A673 (cell line): ENCODE measurements at places on chromosomes 11 and 22. TPM values are rescaled to one million over a fixed set of nuclear protein-coding genes. Genes with fewer than 3 reads are reported as not detected.

GRCh38 chr22:21726650-21727049, 8.9 kb downstream of the YPEL1 start:
- no peaks in the 10 kb centered on the region for H3K36me3 ChIP-seq
- no peak overlapping the region for H3K4me3 ChIP-seq
- no peak overlapping the region for H3K27ac ChIP-seq
- DNase-seq: peak; percentile 53
- no peaks in the 10 kb centered on the region for H3K4me1 ChIP-seq

The KCNC1 gene
- 0.09 and 0.13 TPM in 2 replicates for total RNA-seq

- DNase-seq: no peak
- H3K4me3 ChIP-seq: no peak overlapping the region
- H3K27ac ChIP-seq: no peak overlapping the region
- H3K36me3 ChIP-seq: no peaks in the 10 kb centered on the region
Observed at GRCh38 chr11:130490682-130491449, 42.4 kb downstream of the ADAMTS15 start.

The OR52N4 gene
- total RNA-seq: not detected in 2 replicates

The HMOX1 gene
- total RNA-seq: 2.5 and 2.8 TPM in 2 replicates

The ZNF280A gene
- not detected in 2 replicates for total RNA-seq

DNA sequence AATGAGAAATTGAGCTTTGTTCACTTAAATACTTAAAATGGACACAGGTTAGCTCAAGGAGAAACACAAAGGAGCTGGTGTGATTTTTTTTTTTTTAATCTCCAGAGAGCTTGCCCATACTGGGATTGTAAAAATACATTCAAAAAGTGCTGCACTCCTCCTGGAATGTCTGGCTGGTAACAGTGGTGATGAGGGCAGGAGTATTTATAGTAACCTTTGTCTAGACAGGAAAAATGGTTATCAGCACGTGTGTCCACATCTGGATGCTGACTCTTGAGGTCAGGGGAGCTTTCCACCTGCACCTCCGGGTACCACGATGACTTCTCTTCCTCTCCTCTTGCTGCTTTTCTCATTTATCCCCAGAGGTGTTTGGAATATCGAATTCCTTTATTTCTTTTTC, 30.1 kb downstream of the EXT2 start:
- no peak overlapping the region for H3K27ac ChIP-seq
- peaks cover 53% of the 10 kb centered on the region for H3K36me3 ChIP-seq
- no peak for DNase-seq

DNA sequence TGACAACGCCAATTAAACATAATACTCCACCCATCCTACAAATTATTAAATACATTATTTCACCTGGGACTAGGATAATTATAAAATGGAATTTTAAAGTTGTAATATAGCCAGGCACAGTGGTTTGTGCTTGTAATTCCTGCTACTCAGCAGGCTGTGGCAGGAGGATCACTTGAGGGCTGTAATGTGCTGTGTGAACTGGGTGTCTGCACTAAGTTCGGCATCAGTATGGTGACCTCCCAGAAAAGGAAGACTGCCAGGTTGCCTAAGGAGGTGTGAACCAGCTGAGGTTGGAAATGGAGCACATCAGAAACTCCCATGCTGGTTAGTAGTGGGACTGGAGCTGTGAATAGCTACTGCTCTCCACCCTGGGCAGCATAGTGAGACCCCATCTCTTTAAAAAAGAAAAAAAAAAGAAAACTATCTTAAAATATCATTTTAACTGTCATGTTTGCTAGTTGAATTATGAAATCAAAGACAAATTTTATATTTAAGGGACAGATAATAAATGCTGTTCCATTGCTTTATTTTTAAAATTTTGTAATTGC, 28.0 kb downstream of the PPP6R2 start:
- H3K27ac ChIP-seq: no peak overlapping the region
- H3K4me3 ChIP-seq: no peak overlapping the region
- H3K36me3 ChIP-seq: peaks cover 34% of the 10 kb centered on the region
- no peaks in the 10 kb centered on the region for H3K27me3 ChIP-seq
- H3K4me1 ChIP-seq: no peaks in the 10 kb centered on the region

DNA sequence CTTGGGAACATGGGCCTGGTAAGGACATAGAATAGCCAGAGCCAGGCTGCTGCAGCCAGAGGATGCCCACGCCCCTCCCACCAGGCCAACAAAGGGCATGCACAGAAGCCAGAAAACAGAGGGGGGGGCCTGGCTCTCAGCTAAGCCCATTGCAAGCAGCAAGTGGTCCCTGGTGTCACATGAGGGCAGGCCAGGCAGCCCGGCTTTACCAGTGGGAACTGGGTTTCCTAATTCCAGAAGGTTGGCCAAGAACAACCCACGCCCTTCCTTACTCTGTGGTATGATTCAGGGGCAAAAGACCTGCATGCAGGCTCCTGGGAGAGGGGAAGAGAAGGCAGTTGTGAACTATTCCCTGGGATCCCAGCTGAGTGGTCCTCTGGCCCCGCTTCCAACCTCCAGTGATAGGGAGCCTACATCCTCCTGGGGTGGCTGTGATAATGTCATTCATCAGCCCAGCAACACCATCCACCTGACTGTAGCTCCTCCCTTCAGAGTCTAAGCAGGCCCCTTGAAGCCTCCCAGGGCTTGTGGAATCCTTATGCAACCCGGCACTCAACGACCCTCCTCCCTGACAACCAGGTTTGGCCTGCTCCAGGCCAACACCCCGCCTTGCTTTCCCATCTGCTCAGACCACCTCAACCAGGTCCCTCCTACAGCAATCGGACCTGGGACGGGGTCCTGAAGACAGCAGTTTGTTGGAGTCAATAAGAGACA, 62.1 kb upstream of the LMO1 start:
- H3K27ac ChIP-seq: no peak overlapping the region
- H3K4me1 ChIP-seq: peaks cover 26% of the 10 kb centered on the region
- DNase-seq: no peak

DNA sequence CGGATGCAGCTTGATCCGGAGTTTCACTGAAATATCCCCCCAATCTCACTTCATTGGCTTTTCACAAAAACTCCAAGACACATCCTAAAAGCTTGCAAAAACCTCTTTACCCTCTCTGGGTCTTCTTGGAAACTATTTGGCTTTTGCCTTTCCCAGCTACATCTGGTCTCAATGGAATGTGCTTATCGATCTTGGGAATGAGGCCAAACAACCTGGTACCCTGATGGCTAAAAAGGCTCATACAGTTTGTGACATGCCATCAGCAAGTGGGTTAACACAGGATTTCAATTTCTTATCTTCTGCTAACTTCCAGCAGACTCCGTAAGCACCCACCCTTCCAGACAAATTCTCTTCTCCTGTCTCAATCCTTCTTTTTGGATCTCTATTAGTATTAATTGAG, 45.9 kb upstream of the TEAD1 start:
- H3K27ac ChIP-seq: no peak overlapping the region
- DNase-seq: no peak
- H3K27me3 ChIP-seq: no peaks in the 10 kb centered on the region

- H3K4me1 ChIP-seq: no peaks in the 10 kb centered on the region
- no peak overlapping the region for H3K4me3 ChIP-seq
- H3K36me3 ChIP-seq: no peaks in the 10 kb centered on the region
- H3K27ac ChIP-seq: no peak overlapping the region
- no peak for DNase-seq
Observed at GRCh38 chr22:36042240-36042639, 13.6 kb upstream of the RBFOX2 start.

DNA sequence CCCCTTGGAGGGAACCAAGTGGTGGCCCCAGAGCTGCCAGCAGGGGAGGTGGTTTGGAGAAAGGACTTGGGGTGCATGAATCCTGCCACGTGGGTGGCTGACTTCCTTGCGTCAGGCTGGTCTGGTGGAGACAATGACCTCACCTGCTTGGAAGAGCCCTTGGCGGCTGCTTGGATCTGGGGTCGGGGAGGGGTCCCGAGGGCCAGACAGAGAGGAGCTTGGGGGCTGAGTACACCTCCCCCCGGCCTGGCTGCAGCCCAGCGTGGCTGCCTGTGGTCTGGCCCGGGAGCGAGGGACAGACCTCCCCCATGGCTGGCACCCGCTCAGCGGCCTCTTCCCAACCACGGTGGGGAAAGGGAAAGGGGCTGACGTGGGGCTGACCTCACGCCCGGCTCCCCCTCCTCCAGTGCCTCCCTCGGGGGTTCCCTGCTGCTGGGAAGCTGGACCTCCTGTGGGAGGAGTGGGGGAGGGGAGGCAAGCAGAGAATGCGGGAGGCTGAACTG, 13.8 kb downstream of the LIF start:
- H3K4me3 ChIP-seq: no peak overlapping the region
- H3K4me1 ChIP-seq: no peaks in the 10 kb centered on the region
- DNase-seq: no peak
- H3K27me3 ChIP-seq: no peaks in the 10 kb centered on the region
- no peaks in the 10 kb centered on the region for H3K36me3 ChIP-seq
- no peak overlapping the region for H3K27ac ChIP-seq

The WEE1 gene
- total RNA-seq: 51.4 and 54.9 TPM in 2 replicates

The FADD gene
- total RNA-seq: 53.7 and 62.7 TPM in 2 replicates

The SCO2 gene
- 0.44 and 5.4 TPM in 2 replicates for total RNA-seq

The ADM gene
- total RNA-seq: 2.3 and 3.8 TPM in 2 replicates

The SLC22A12 gene
- not detected in 2 replicates for total RNA-seq

DNA sequence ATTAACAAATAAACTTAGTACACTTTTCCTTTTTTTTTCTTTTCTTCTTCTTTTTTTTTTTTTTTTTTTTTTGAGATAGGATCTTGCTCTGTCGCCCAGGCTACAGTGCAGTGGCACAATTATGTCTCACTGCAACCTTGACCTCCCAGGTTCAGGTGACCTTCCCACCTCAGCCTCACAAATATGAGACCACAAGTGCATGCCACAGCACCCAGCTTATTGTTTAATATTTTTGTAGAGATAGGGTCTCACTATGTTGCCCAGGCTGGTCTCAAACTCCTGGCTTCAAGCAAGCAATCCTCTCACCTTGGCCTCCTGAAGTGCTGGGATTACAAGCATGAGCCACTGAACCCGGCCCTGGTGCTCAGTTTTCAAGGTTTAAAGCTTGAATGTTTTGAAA, 88.9 kb downstream of the ELP4 start:
- H3K36me3 ChIP-seq: no peaks in the 10 kb centered on the region
- no peak overlapping the region for H3K27ac ChIP-seq
- H3K4me1 ChIP-seq: no peaks in the 10 kb centered on the region
- DNase-seq: no peak
- H3K4me3 ChIP-seq: no peak overlapping the region

DNA sequence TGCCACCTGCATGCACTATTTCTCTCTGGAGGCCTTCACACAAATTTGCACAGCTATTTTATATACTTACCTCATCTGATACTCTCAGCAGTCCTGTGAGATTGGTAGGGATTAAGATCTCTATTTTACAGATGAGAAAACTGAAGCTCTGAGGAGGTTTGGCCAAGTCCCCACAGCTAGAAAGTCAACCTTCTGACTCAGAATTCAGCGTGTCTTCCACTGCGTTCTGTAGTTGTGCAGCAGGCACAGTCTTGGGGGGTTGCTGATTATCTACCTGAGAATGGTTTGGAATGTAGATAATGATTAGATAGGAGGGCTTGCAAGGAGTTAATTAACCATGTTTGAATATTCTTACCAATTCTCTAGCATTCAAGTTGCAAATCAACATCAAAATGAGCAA, 2.5 kb upstream of the SORL1 start:
- DNase-seq: no peak
- no peak overlapping the region for H3K4me3 ChIP-seq
- H3K4me1 ChIP-seq: no peaks in the 10 kb centered on the region
- no peaks in the 10 kb centered on the region for H3K36me3 ChIP-seq
- peaks cover 37% of the 10 kb centered on the region for H3K27me3 ChIP-seq

DNA sequence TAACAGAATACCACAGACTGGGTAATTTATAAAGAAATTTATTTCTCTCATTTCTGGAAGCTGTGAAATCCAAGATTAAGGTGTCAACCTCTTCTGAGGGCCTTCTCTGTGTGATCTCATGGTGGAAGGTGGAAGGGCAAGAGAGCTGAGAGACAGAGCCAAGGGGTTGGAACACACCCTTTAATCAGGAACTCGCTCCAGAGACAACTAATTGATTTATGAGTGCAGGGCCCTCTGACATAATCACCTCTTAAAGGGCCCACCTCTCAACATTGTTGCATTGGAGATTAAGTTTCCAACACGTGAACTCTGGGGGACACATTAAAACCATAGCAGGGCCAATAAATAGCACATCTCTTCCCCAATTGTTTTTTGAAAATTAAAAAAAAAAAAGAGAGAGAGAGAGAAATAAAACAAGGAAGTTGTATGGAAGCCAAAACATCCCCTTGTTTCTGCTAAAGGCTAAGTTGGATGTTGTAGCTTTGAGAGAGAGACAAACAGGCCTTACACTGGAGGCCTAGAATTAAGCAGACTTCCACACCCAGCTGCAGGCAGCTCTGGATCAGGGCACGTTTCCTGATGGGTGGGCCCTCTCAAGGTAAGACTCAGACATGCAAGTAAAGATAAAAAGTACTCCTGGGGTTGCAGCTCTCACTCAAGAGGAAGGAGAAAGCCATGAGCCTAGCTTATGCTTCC, 64.1 kb upstream of the BIRC3 start:
- no peak overlapping the region for H3K27ac ChIP-seq
- H3K4me3 ChIP-seq: no peak overlapping the region
- peaks cover 10% of the 10 kb centered on the region for H3K4me1 ChIP-seq
- H3K27me3 ChIP-seq: no peaks in the 10 kb centered on the region
- no peak for DNase-seq

GRCh38 chr22:30198152-30198825, 48.3 kb downstream of the LIF start:
- peaks cover 23% of the 10 kb centered on the region for H3K4me1 ChIP-seq
- H3K36me3 ChIP-seq: no peaks in the 10 kb centered on the region
- no peaks in the 10 kb centered on the region for H3K27me3 ChIP-seq
- DNase-seq: no peak
- H3K4me3 ChIP-seq: no peak overlapping the region

DNA sequence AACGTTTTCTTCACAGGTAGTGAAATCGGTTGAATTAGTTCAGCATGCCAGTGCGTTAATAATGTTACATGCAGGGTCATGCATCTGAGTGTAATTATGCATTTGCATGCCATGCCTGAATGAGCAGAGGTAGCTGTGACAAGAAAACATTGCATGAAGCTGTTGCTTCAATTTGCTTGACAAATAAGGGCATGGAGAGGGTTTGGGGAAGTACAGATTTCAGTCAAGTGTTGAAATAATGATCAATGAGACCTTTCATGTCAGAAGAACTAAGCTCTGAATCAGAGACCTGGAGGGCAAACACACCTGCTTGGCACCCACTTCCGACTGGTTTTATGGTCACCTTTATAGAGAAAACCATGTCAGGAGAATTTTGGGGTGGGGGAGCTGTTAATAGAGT, 221.4 kb downstream of the DBX1 start:
- no peaks in the 10 kb centered on the region for H3K36me3 ChIP-seq
- no peaks in the 10 kb centered on the region for H3K4me1 ChIP-seq
- no peak overlapping the region for H3K4me3 ChIP-seq
- no peak overlapping the region for H3K27ac ChIP-seq

DNA sequence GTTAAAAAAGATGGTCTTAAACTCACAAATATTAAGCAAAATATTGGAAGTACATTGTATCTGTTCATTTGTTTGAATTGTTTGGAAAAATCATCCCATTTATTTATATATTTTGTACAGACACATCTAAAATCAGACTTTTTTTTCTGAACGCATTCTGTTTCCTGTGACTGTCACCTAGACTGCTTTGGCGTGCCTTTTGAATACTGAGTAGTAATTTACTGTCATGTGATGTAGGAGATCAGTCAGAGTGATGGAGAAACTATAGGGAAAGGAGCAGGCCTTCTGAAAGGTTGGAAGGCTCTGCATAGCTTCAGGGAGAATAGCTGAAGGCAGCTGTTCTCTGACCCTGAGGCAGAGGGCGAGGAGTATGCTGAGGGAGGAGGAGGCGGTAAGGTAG, 452.0 kb upstream of the ARHGAP42 start:
- peaks cover 26% of the 10 kb centered on the region for H3K4me1 ChIP-seq
- H3K27me3 ChIP-seq: no peaks in the 10 kb centered on the region
- H3K27ac ChIP-seq: no peak overlapping the region
- H3K36me3 ChIP-seq: no peaks in the 10 kb centered on the region
- H3K4me3 ChIP-seq: no peak overlapping the region
- no peak for DNase-seq

The C11orf52 gene
- 1.4 and 1.5 TPM in 2 replicates for total RNA-seq
